ENCODE measurements at places on chromosomes 16 and 17.
A peak's percentile ranks its signal among the peaks of the same experiment; 100 is the strongest.

DNA sequence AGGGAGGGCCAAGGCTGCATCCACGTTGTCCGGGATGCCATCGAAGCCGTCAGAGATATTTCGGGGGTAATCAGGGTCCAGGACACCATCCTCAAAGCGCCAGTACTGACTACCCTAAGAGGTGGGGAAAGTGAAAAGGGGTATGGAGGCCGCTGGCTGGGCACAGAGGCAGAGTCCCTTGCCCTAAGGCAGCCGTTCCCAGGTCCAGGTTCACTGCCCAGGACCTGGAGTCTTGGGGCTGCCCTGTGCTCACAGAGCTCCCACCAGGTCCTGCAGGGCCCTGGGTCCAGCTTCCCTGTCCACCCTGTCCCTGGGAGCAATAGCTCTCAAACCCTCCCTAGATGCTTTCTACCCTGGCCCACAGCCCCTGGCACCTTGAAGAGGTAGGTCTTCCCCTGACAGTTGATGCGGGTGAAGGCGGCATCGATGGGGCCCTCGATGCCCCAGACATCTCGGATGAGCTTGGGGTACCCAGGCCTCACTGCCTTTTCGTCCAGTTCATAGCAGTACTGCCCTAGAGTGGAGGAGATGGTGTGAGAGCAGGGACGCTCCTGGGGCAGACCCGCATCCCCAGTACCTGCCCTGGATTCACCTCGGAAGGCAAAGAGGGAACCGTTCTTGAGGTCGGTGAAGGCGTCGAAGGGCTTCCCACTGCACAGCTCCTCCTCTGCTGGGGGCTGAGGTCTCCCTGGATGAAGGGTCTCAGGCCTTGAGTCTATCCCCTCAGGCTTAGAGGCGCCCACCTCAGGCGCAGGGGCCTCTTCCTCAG lies 1.0 kb downstream of the VTN start:
- no peak for DNase-seq

DNA sequence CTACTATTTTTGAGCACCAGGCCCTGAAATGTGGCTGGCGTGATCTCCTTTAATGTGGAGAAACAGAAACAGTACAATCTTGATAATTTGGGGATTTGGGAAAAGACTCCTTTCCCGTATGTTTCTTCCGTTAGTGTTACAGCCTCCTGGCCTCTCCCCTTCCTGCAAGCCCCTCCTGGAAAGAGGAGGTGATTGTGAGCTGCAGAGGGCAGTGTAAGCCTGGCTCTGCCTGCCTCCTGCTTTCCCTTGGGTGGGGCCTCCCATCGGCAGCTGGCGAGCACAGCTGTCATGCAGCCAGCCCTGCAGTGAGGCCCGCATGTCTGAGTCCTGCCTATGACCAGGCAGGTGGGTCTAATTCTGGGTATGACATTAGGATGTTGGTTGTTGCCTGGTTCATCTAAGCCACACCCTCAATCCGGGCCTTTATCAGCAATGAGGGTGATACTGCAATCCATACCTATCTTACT lies 48.7 kb upstream of the WSB1 start:
- peak; percentile 43 for DNase-seq

- DNase-seq, result peak; percentile 80
Observed at GRCh38 chr17:75844530-75845057, 390 bp upstream of the UNC13D start.

DNA sequence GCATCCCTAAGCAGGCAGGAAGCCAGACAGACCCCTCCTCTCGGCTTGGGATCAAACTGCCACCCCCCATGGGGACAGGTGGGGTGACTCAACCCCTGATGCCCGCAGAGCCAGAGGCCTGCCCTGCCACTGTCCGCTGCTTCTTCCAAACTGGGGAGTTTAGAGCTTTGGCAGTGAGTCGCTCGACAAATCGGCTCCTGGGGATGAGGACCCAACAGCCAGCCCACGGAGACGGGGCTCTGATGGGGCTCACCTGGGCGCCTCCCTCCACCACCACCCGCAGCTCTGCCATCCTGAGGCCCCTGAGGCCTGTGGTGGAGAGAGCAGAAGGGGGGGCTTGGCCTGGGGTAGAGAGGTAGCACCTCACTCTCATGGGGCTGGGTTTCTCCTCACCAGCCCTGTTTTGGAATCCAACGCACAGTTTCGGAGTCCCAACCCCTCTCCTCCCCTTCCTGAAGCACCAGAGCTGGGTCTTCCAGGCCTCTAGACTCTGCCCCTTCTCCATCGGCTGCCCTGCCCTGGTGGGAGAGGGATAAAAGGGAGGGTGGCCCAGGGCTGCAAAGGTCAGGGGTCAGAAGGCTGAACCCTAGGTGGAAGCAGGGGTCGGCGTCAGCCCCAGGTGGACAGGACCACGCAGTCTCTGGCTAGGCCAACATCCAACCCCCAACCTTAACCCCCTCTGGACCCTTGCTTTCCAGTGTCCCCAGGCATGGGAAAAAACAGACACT lies 5.8 kb downstream of the PRSS22 start:
- DNase-seq, result no peak

GRCh38 chr17:7403727-7403976 lies 245 bp downstream of the TMEM256 start:
- no peak for DNase-seq

- DNase-seq, result no peak
Observed at GRCh38 chr17:29245401-29245800, 1.3 kb upstream of the CRYBA1 start.

GRCh38 chr17:79084291-79085153 lies 9.9 kb downstream of the ENGASE start:
- DNase-seq, result no peak

DNA sequence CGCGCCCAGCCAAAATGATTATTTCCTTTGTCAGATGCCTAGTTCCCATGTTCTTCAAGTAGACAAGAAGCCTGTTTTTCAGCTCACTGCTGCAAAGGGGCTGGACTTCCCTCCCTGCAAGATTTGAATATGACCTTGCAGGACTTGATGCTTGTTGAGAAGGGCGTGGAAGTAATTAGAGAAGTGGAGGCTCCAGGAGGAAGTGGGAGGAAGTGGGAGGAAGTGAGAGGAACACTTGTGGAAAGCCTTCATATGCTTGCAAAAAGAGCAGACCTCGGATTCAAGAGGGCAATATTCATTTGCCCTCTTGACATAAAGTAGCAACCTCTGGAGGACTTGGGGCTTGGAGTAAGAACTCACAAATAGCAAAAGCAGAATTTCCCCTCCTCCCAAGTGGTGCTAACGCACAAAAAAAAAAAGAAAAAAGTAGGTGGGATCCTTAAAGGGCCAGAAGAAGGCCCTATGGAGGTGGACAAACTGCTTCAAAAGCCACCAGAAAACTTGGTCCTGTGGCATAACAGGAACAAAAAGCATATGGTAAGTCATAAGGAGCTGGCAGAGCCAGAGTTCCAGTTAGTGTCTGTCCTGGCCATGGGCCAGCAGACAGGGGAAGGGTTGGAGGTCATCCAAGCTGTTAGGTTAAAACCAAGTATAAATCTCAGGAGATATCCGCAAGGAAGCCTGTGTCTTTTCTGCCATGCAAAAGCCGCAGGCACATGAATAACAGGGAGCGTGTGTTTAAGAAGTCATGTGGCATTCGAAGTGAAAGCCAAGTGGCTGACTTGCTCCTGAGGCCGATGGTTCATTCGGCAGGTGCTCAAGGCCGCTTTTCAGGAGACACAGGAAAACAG lies 20.6 kb upstream of the PRKAR1A start:
- no peak for DNase-seq

DNA sequence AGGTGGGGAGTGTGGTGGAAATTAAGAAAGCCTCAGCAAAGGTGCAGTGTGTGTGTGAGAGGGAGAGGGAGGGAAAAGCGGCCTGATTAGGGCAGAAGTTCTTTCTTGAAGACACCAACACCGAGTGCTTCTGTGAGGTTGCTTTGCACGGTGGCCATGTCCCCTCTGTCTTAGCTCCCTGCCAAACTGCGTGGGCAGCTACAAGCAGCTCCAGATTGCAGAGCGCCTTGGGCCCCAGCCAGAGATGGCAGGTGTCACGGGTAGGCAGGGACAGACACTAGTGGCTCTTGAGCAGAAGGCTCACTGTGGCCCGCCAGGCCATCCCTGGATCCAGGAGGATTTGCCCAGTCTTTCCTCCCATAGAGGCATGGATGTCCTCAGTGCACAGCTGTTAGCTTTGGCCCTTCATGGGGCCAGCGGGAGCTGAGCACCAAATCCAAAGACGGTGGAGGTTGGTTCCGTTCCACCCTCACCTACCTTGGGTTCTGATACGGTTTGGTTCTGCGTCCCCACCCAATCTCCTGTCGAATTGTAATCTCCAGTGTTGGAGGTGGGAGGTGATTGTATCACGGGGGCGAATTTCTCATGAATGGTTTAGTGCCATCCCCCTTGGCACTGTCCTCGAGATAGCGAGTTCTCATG lies 21.4 kb downstream of the KIAA0513 start:
- DNase-seq, result peak; percentile 55

DNA sequence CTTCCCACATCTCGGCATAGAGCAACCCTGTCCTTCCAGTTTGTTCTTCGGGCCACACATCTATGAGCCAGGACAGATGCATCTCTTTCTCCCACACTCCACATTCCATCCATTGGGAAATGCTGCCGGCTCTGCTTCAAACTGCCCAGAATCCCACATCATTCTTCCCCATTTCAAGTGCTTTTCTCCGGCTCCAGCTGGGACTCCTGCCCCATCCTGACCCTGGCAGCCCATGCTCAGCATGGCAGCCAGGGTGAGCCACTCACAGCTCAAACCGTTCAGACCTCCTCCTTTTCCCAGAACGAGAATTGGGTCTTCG lies 132.8 kb upstream of the SDK2 start:
- DNase-seq, result no peak

- no peak for DNase-seq
Observed at GRCh38 chr17:48153691-48154358, 46.3 kb downstream of the SNX11 start.

- DNase-seq, result peak; percentile 12
Observed at GRCh38 chr17:16352667-16353316, 477 bp downstream of the CENPV start.

GRCh38 chr17:11908711-11909146 lies 88.5 kb downstream of the ZNF18 start:
- DNase-seq, result peak; percentile 79

- DNase-seq, result no peak
Observed at GRCh38 chr16:12874186-12874585, 27.2 kb upstream of the SHISA9 start.

DNA sequence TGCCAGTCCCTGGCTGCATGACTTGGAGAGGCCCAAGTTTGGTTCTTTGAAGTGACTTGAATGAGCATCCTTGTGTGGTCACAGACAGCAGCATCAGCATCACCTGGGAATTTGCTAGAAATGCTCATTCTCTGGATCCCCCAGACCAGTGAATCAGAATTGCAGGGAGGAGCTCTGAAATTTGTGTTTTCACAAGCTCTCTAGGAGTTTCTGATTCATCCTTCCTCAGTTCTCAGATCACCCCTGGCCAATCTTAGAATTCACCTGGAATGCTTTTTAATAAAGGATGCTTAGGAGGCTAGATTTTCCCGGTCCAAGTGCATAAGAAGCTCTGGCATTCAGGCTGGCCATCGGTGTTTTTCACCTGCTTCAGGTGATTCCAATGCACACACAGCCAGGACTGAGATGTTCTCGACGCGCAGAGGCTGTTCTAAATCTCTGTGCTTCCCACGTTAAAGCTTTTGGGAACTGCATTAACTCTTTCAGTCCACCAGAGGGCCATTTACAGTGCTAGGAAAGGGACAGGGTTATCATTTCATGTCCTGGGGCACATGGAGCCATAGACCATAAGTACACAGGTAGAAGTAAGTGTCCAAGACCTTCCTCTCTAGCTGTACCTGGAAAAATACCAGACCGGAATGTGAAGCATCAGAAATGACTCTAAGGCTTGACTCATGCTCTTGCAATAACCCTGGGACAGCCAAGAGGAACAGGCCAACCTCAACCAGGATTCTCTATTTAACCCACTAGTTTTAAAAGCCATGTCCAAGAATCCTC lies 85.7 kb upstream of the XYLT1 start:
- DNase-seq, result peak; percentile 5

DNA sequence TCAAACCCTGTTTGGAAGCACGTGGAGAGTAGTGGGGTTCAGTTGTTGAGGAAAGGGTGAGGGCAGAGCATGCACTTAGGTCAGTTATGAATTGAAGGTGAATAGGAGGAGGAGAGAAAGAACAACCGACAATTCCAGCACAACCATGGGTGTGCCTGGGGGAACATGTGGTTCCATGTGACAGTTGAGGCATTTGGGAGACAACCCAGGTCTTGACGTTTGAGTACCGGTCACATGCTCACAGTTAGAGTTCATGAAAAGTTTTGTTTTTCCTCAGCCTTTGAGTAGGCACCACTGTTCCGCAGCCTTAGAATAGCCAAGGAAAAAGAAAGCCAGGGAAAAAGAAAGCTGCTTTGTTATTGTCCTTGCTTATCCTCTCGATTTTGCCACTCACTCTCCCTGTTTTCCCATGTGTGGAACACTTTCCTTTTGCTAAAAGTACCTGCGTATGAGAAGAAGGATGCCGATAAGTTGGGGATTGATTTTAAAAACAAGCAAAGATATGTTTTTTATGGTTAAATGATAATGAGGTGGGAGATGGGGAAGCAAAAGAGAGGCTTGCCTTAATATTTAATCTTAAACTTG lies 25.6 kb upstream of the ABCC11 start:
- DNase-seq, result no peak

GRCh38 chr16:27447301-27447700 lies 45.3 kb downstream of the IL21R start:
- DNase-seq, result no peak

DNA sequence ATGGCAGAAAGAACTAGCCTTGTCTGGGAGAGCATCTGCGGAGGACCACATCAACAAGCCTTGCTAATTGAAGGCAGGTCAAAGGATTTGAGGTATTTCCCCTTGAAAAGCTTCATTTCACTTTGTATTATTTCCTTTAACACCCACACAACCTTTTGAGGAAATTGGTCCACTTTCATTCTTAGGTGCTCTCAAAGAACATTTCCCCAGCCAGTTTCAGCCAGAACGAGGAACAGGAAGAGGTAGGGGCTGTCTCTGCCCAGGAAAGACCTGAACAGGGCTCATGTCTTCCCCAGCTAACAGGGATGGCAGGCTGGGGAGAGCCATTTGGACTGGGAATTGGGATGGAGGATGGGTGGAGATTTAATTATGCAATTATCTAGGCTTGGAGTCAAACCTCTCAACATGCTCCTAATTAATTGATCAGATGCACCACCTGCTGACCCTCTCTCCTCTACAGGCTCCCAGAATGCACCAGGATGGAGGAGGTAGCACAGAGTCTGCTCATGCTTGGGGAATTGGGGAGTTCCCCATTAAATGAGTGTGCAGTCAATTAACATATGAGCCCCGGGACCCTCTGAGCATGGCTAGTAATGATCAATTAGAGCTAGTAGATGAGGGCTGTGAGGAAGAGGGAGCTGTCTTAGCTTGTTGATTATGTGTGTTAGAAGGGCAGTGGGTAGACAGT lies 84.6 kb downstream of the GP2 start:
- DNase-seq, result no peak

- no peak for DNase-seq
Observed at GRCh38 chr16:64419832-64420231, 702.0 kb downstream of the CDH11 start.

- no peak for DNase-seq
Observed at GRCh38 chr17:10278218-10278617, 79.8 kb upstream of the GAS7 start.
